ENCODE measurements at places on chromosomes 5 and 9.

- no peak for DNase-seq
These were observed 77.9 kb downstream of the SEMA5A start for GRCh38 chr5:9468060-9468388.

- DNase-seq, result no peak
These were observed 49.0 kb upstream of the ABL1 start for GRCh38 chr9:130785940-130786508.

DNA sequence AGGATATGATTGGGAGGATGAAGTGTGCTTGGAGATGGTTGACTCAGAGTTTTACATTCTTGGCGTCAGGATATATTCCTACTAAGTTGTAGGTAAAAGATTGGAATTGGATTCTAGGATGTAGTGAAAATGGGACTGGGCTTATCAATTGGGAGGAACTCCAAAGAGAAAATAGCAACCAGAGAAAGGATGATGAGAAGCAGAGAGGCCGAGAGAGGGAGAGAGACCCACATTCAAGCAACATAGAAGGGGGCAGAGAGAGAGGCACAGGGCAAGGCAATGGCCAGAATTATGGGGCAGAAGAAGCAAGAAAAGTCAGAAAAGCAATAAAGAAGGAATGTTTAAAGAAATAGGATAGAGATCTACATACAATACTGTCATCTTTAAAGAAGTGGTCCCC, 217.9 kb upstream of the ACTBL2 start:
- DNase-seq, result no peak

DNA sequence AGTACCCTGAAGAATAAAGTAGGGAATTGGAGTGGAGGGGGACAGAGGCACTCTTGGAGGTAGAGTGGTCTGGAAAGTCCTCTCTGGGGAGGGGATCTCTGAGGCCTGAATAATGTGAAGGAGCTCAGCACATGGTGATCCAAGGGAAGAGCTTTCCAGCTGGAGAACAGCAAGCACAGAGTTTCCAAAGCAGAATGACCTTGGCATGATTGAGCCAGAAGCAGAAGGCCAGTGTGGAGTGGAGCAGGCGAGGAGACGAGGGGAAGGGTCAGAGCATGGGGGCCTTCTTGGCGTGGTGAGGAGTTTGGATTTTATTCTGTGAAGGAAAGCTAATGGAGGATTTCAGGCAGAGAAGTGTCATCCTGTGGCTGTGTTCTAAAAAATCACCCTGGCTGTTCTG, 8.3 kb downstream of the PCBD2 start:
- DNase-seq, result no peak

- no peak for DNase-seq
These were observed 168.2 kb downstream of the CD180 start for GRCh38 chr5:67028371-67028770.

DNA sequence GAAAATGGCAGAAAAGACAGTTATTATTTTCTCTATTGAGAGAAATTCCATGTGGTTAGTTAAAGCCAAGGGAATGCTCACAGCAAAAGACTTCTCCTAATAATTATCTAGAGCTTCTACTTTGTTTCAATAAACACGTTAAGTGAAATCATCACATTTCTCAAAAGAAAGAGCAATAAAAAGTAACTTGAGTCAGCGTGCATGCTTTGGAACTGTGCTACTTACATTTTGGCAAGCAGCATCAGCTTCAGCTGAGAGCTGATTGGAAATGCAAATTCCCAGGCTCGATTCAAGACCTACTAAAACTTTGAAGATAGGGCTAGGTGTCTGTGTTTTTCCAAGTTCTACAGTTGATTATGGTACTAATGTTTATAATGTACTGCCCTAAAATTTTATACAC, 132.1 kb downstream of the CDH18 start:
- no peak for DNase-seq

GRCh38 chr9:93288891-93289883, 105.2 kb downstream of the WNK2 start:
- no peak for DNase-seq

DNA sequence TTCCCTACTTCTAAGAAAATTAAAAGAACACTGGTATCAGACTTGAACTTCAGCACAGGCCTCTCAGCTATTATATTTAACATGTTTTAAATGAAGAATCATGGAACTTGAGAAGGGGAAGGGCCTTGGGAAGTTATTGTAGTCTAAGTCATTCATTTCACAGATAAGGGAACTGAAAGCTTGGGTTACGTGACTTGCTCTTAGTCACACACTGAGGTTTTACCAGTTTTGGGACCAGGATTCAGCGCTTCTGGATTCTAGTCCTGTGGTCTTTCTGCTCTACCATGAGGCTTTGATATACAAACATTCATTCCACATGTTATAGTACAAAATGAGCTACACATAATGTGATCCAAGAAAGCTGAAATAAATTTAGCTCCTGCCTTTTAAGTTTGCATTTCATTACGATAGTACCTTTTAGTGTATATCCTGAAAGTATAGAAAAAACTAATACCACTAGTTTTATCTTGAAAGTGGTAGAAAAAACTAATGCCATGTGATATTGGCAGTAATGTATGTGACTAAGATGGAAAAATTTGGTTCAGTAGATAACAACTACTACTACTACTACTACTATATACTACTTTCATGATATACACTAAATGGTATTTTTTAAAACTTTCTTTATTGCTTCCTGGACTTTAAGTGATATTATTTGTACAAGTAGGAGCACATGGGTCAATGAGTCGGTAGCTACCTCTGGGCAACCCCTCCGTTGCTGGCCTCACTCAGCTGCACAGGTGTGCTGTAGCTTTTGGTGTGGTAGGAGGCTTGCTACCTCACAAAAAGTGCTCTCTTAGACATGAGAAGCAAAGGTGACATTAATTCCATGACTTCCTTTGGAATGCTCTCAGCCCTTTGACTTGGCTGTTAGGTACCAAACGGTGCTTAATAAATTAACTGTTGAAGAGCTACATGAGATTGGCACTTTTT, 40.7 kb downstream of the F2RL2 start:
- DNase-seq, result no peak

GRCh38 chr9:120846251-120846889, 3.6 kb upstream of the PSMD5 start:
- no peak for DNase-seq

GRCh38 chr5:73447530-73448462, 781 bp downstream of the FOXD1 start:
- no peak for DNase-seq

- no peak for DNase-seq
These were observed 32.9 kb downstream of the NKD2 start for GRCh38 chr5:1041225-1042143.

- DNase-seq, result no peak
These were observed 101.0 kb downstream of the TMEM232 start for GRCh38 chr5:110625376-110625999.

DNA sequence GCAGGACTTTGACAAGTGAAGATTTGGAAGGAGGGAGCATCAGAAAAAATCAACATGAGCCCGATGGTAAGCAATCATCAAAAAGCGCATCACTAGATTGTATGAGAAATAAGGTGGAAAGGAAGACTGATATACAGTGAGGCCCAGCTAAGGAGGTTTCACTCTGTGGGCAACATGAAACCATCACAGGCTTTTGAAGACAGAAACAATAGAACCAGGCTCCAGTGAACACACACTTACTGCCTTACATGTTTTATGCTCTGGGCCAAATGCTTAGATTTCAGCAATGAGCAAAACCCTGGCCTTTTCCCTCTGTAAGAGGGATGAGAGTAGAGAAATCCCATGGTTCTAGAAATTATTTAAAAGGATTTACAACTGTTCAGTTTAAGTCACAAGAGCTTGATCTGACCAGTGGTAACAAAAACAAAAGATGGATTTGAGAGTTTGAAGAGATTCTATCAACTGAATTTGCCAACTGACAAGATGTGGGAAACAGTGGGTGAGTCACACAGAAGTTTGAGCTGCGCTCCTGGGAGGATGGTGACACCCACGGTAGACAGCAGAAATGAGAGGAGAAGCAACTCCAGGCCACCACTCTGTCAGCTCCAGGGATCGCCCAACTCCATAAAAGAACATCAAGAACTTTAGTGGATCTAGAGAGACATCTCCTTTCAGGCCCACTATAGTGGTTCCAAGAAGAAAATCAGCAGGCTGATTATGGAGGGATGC, 261.8 kb downstream of the MCTP1 start:
- DNase-seq, result no peak

DNA sequence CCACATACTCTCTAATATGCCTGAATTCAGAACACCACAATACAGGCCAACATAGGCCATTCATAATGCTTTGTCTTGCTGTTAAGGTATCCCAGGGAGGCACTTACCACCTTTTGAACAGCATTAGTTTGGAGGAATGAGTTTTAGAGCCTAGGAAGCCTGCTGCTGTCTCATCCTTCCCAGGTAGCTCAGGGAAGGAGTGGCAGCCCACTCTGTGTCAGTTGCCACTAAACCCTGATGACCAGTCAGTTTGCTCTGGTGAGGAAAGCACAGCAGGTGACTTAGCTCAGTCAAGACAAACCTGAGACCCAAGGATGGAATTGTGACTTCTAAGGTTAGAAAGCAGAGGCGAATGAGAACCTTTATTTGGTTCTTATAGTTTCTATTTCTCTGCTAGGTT, 337.4 kb upstream of the ATP10B start:
- no peak for DNase-seq

GRCh38 chr9:129979071-129979745, 63.8 kb downstream of the FNBP1 start:
- no peak for DNase-seq

GRCh38 chr5:172321593-172321992, 38.0 kb upstream of the UBTD2 start:
- DNase-seq, result no peak

- DNase-seq, result no peak
These were observed 110.7 kb downstream of the FEM1C start for GRCh38 chr5:115433918-115434317.

DNA sequence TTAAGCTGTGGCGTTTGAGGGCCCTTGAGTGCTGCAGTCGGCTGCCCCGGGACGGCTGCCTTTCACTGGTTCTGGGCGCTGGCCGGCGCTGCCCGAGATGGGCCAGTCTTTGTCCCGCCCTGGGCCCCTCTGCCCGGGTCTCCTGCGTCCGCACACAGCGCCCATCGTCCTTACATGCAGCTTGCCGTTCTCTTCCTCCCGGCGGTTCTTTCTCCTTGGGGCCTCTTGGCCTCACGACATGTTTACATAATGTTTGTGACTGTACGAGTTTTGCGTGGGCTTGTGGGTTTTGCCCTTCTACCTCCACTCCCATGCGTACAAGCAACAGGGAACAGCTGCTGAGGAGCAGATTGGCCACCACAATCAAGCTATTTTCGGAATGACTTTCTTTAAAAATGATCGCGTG, 618 bp downstream of the TNPO1 start:
- DNase-seq, result no peak

DNA sequence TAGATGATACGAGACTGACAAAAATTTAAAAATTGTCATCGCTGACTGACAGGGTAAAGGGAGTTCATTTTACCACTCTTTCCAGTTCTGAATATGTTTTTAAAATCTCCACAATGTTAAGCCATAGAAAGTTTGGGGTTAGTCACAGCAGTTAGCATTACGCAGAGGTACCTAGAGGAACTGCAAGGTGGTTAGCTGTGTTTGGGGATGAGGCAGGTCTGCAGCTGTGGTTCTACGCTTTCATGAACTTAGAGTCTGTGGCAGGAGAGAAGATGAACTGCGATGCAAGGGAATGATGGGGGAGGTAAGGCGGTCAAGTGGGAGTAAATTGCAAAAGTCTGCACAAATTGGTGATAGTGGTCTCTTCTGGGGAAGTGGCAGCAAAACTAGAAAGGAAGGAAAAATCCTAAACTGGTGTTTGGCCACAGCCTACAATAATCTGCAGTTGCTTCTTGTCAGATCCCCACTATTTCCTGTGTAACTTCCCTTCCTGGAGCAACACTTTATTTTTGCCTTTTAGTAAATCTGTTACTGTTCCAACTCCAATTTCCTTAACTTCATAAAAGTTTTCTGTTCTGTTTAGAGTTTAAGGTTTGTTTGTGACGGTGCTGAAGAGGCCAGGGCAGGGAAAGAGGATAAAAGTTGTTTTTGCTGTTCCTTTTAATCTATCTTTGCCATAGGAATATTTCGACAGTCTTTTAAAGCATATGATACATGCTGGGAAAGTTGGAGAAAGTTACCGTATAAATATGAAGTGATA, 38.6 kb upstream of the SNX2 start:
- no peak for DNase-seq

DNA sequence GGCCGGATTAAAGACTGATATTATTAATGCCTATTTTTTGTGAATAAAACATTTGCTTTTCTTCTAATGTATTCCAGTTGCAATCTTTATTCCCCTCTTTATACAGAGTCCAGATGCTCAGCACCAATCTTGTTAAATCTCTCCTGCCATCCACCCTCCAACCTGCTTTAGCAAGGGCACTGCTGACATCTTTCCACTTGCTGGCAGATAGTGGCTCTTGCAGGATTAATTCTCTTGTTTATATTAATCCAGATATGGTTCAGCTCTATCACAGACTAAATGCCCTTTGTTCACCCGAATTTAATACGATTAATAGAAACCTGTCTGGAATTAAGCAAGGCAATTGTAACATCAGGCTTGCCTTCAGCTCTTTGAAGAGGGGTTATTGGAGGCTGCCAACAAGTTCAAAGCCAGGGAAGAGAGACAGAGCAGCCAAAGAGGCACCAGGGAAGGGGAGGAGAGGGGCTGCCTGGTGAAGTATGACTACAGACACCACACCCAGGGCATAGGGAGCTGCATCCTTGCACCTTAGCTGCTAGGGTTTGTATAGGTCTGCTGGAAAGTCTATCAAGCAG, 236.2 kb downstream of the SAXO1 start:
- DNase-seq, result no peak

DNA sequence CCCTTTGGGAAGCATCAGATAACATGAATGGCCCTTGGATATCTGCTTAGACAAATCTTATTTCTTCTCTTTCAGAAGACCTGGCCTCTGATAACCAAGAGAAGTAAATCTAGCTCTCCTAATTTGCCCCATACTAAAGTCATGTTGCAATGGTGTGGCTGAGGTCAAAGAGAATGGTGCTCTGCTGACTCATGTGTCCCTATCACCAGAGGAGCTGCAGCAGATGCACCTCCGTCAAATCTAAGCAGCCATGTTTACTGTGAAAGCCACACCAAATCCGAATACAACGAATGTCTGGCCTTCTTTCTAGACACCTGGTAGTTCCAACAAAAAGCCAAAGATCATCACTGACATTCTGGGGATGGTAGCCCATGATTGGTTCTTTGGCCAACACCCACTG, 23.2 kb downstream of the RETREG1 start:
- DNase-seq, result no peak

- no peak for DNase-seq
These were observed 102.3 kb downstream of the ENTREP1 start for GRCh38 chr9:69427286-69427685.

- DNase-seq, result no peak
These were observed 123.0 kb upstream of the SLC27A6 start for GRCh38 chr5:128842241-128842640.
